ENCODE measurements at places on chromosomes 1 and 21.
A peak's percentile ranks its signal among the peaks of the same experiment; 100 is the strongest.

DNA sequence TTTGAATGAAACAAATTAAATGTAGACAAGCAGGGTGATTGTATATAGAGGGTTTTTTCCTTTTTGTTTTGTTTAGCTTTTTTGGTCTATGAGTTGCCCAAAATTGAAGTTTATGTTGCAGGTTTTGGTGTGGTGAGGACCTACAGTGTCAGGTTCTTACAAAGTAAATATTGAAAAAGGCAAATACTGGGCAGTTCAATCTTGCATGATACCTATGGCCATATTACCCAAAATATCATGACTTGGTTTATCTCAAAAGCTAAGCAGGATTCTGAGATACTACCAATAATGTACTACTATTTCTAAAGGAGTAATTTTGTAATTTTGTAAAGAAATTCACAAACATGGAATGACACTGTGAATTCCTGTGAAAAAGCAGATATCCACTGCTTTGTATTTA lies 1.8 kb downstream of the DNAJB4 start:
- DNase-seq: no peak

DNA sequence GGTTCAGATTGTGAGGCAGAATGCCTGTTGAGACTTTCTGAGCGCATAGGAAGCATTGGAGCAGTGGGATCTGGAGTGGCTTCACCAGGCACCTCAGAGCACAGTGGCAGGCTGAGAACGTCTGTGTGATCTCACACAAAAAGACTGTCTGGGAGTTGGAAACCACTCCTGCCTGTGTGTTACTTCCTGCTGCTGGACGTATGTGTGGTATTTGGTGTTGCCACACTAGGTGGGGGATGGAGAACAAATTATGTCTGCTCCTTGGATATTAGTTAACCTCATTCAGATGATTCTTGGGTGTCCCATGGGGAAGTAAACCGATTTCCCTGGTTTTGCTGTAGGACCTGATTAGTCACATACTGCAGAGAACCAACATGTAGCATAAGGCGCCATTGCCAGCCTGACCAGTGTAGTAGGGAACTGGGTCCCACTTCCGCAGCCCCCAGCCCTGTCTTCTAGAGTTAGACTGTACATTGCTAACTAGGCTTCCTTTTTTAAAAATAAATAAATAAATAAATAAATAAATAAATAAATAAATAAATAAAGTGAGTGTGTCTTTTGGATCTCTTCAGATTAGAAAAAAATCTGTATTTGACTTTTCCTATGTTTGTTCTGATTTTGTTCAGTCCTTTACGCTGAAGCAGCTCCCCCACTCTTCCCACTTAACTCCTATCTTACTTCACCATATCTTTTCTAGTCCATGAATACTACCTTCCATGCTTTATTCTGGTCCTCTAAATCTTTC lies 26.9 kb downstream of the UCK2 start:
- no peak for DNase-seq

DNA sequence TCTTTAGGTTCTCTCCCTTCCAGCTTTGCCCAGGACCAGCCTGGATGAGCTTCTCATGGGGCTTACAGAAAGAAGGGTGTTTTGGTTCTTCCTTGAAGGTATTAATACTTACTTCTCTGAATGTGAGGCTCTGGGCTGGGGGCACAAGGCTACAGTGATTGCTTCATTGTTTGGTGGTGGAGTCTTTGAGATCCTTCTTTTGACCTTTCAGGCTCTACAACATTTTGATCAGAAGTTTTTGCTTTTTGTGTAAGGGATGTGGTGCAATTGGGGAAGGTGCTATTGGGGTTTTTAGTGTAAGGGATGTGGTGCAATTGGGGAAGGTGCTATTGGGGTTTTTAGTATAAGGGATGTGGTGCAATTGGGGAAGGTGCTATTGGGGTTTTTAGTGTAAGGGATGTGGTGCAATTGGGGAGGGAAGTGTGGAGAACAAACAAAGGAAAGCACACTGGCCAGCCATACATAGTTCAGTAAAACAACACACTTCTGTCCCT lies 103.6 kb upstream of the IVNS1ABP start:
- DNase-seq: no peak

DNA sequence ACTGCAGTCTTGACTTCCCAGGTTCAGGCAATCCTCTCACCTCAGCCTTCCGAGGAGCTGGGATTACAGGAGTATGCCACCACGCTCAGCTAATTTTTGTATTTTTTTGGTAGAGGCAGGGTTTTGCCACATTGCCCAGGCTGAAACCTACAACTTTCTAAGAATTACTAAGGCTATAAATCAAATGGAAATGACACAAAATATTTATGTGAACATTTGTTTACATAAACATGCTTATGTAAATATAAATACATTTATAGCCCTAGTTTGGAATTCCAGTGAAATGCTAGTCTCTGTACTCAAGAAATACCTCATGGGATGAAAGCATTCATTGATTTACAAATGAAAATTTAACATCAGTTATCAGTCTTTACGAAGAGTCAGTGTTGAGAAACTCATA lies 47.8 kb downstream of the NVL start:
- no peak for DNase-seq

- peak; percentile 8 for DNase-seq
These were observed at the start of gene WNT4 for GRCh38 chr1:22143065-22144033. Gene WNT4 (minus strand): TSS chr1:22143097. CDS start chr1:22142922, 175 bp downstream.

- no peak for DNase-seq
These were observed 3.6 kb upstream of the SPATC1L start for GRCh38 chr21:46187814-46188213.

GRCh38 chr1:93353286-93353685 lies 7.6 kb downstream of the DR1 start:
- no peak for DNase-seq

DNA sequence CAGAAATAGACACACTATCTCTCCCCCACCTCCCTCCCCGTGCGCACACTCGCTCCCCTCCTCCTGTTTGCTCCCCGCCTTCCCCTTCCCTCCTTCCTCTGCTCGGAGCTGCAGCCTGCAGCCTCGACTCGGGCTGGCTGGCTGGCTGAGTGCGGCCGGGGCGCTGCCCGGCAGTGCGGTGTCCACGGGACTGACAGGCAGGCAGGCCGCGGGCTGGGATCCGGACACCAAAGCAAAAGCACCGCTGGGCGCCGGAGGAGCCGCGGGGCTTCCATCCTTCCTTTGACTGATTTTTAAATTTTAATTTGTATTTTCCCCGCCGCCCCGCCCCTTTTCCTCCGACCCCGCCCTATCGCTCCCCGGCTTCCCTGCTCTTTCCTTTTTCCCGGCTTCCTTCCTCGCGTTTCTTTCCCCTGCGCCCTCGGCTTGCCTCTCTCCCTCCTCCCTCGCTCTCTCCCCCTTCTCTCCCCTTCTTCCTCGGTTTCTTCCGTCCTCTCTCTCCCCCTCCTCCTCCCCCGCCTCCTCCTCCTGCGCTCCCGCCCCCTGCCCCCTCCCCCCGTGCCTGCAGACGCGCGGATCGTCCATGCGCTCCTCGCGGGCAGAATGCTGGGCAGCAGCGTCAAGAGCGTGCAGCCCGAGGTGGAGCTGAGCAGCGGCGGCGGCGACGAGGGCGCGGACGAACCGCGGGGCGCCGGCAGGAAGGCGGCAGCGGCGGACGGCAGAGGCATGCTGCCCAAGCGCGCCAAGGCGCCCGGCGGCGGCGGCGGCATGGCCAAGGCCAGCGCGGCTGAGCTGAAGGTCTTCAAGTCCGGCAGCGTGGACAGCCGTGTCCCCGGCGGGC lies 109.4 kb downstream of the NAV1 start:
- DNase-seq: no peak

GRCh38 chr1:160460214-160460642 lies 59.9 kb downstream of the VANGL2 start:
- no peak for DNase-seq

GRCh38 chr1:226912587-226913176 lies 27.4 kb upstream of the COQ8A start:
- peak; percentile 48 for DNase-seq

GRCh38 chr1:78348496-78349284 lies 142.1 kb upstream of the PTGFR start:
- no peak for DNase-seq

- DNase-seq: peak; percentile 88
These were observed 42.4 kb downstream of the CTNNBIP1 start for GRCh38 chr1:9867408-9868243.

DNA sequence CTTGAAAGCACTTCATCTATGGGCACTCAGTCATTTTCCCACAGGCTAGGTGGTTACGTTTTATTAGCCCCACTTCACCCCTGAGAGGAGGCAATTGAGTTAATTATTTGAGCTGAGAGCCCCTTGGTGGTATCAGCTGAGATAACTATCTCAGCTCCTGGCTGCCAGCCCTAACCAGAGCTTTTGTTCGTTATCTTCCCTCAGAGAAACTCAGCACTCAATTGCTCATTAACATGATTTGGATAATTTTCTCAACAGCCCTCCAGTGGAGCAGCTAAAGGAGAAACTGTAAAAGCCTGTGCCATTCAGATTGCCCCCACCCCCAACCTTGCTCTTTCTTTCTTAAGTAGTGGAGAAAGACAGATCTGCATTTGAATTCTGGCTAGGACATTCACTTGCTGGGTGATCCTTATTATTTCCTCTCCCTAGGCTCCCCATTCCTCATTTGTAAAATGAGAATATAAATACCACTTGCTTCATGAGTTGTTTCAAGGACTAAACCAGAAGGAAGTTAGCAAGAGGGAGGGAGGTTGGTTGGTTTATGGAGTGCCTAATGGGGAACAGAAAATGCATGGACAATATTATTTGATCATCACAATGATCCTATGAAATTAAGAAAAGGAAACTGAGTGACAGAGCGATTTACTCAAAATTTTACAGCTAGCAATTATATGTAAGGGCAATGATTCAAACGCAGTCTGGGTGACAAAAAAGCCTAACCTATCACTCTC lies 218.7 kb upstream of the FGGY start:
- no peak for DNase-seq

DNA sequence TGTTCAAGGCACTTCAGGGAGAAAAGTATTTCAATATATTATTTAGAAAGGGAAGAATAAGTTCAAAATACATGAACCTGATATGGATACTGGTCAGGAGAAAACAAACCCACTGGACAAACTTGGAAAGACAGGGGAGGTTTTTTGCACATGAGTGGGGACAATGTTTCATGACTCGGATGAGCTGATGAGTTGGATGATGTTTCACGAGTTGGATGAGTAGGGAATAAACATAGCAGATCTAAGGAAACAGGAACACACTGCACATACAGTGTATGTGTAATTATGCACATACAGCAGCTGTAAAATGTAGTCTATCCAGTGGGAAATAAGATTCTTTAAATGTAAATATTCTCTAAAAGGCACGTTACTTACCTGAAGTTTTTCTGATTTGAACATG lies 682.9 kb upstream of the ADAMTS5 start:
- DNase-seq: no peak

- no peak for DNase-seq
These were observed 19.3 kb downstream of the SLC19A1 start for GRCh38 chr21:45522986-45523385.

DNA sequence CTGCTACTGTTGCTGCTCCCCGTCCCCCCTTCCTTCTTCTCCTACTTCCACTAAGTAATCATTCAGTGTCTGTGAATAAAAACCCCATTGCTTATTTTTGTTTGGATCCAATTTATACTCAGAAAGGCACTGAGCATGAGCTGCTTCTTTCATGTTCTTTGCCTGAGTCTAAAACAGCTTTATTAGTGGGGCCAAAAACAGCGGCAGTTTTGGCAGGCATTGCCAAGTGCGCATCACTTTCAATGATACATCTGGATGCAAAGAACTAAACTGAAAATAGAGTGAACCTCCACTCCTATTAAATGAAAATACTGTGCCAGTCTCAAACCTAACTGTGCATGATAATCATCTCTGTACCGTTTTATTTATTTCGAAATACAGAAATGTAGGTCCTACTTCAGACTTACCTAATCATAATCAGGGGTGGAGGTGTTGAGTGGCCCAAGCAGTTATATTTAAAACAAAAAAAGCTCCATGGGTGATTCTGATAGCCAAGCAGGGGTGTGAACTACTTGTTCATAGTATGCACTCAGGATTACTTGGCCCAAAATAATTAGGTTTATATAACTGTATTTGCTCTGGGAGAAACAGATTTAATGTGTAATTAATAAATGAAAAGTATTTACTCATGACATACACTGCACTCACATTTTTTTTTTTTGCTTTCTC lies 48.4 kb downstream of the NEK7 start:
- DNase-seq: no peak

- DNase-seq: peak; percentile 84
These were observed 46.4 kb downstream of the NUAK2 start for GRCh38 chr1:205275133-205275532.

GRCh38 chr1:27086628-27087027 lies 68.3 kb downstream of the SLC9A1 start:
- no peak for DNase-seq

- no peak for DNase-seq
These were observed 31.1 kb downstream of the NRDC start for GRCh38 chr1:51847294-51847920.

DNA sequence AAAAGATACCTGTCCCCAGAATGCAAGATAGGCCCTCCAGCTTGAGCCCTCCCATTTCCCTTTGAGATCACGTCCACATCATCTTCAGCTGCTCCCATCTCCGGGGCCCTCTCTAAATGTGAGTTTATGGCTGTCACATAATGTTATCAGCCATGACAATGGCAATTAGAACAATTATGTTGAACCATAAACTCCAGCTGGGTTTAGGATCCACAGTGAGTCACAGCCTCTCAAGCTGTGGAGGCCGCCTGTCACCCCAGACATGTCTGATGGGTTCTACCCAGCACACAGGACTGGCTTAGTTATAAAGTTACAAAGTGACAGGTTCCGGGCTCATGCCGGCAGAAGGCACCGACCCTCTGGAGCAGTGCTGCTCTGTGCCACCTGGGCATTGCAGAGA lies 597.3 kb downstream of the PTPRU start:
- DNase-seq: no peak

DNA sequence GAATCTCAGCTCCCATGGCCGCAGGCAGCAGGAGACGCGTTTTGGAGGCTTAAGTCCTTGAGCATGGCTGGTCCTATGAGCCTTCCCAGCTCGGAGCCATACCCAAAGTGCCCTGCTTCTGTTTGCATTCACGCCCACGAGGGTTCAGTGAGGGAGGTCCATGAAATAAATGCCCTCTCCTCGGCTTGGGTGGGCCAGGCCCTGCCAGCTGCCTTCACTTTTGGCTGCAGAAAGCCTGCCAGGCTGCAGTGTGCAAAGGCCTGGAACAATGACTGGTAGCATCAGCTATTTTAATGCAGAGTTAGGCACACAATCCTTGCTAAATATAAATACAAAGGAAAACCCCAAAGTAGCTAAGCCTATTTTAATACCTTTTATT lies 49.4 kb downstream of the H3-3A start:
- DNase-seq: no peak

GRCh38 chr1:83822208-83822607 lies 176.7 kb downstream of the TTLL7 start:
- no peak for DNase-seq

GRCh38 chr1:244050835-244051444 lies at the start of gene ZBTB18:
Gene ZBTB18 (plus strand): TSS chr1:244051283. CDS start chr1:244051432, 149 bp downstream.
- peak; percentile 22 for DNase-seq

GRCh38 chr1:43772978-43773377 lies 65.6 kb downstream of the ST3GAL3 start:
- no peak for DNase-seq

DNA sequence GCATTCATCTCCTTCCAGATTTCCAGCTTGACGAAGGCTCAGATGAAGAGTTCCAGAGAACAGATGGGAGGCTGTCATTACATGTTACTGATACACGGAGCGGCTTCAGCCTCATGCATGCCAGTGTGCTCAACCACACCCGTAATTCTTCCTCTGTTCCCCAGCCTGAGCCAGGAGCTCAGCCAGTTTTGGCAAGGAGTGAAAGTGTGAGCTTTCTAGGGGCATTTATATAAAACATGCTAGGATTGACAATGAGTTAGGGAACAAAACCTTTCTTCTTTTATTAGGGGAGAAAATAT lies 290.4 kb upstream of the PLXNA2 start:
- DNase-seq: no peak

- no peak for DNase-seq
These were observed 205.9 kb downstream of the DSCAM start for GRCh38 chr21:40641042-40641441.
